ENCODE measurements at places on chromosomes 7 and 10.

- DNase-seq, result no peak
Measured at GRCh38 chr7:107711301-107711700, 32.6 kb upstream of the CBLL1 start.

- no peak for DNase-seq
Measured at GRCh38 chr7:33905389-33906032, at the start of gene BMPER. Gene BMPER (plus strand): TSS chr7:33905539. CDS start chr7:33905614, 75 bp downstream.

DNA sequence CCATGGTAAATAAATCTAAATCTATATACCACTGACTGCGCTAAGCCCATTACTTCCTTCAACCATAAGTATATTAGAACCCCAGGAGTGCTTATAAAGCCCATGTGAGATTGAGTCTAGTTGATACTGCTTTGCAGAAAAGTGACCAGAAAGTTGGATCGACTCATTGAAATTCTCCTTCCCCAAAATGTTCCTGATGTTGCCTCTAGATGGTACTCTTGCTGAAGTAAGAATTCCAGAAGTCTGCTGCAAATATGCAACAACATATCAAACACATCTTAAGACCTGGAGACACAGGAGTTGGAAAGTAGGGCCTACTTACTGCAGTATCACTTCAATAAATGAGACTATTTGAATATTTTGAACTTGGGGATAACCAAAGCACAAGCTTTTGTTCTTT lies 550.8 kb downstream of the IPMK start:
- no peak for DNase-seq

DNA sequence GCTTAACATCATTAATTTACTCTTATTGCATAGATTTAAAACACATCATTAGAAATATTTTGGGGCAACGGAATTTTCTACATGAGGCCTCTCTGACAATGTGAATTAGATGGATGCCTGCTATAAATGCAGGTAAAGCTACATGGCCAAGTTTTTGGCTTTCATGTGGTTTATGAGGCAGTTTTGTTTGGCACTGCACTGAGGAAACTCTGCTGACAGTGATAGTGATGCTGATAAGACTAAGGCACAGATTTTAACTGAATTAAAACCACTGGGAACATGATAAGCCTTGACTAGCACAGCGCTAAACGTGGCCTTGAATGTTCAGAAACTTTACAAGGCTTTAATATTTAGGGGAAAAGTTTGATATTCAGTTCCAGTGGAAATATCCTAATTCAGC lies 114.3 kb upstream of the NOBOX start:
- no peak for DNase-seq

GRCh38 chr7:133638857-133639256 lies 386.0 kb downstream of the EXOC4 start:
- no peak for DNase-seq

GRCh38 chr7:136533732-136534131 lies 334.7 kb upstream of the CHRM2 start:
- DNase-seq, result no peak

GRCh38 chr7:152854386-152854785 lies 94.8 kb downstream of the ACTR3B start:
- DNase-seq, result no peak

GRCh38 chr7:121113288-121113687 lies 124.8 kb downstream of the CPED1 start:
- DNase-seq, result no peak

GRCh38 chr10:49624629-49625028 lies 10.8 kb downstream of the CHAT start:
- DNase-seq, result no peak

DNA sequence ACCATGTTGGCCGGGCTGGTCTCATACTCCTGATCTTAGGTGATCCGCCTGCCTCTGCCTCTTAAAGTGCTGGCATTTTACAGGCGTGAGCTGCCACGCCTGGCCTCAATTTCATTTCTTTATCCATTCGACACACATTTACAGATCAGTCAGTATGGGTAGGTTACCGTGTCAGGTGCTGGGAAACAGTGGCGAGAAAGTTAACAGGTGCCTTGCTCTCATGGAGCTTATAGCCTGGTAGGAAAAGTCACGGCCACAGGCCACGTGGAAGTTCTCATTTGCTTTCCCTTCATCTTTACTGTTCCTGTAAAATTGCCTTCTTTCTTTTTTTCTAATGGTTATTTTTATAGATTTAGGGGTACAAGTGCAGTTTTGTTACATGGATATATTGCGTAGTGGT lies 2.6 kb upstream of the CAMK1D start:
- no peak for DNase-seq

GRCh38 chr10:7952266-7952665 lies 102.2 kb upstream of the GATA3 start:
- DNase-seq, result no peak

GRCh38 chr10:3323865-3324498 lies 151.4 kb upstream of the PITRM1 start:
- no peak for DNase-seq

GRCh38 chr7:100191775-100192174 lies 14.1 kb downstream of the STAG3 start:
- no peak for DNase-seq

DNA sequence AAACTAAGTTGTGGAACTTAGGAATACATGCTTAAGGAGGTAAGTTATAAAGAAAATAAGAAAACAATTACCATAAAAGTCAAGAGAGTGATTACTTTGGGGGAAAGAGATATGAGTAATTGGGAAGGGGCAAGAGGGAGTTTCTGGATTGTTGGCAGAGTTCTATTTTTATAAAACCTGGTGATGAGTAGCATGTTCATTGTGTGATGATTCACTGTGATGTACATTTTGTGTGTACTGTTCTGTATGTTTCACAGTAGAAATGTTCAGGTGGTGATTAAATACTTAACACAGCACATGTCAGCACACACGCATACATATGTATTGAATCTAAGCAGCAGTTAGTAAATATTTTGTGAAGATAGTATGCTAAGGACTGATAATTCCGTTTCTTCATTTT lies 9.7 kb upstream of the OIT3 start:
- DNase-seq, result no peak

DNA sequence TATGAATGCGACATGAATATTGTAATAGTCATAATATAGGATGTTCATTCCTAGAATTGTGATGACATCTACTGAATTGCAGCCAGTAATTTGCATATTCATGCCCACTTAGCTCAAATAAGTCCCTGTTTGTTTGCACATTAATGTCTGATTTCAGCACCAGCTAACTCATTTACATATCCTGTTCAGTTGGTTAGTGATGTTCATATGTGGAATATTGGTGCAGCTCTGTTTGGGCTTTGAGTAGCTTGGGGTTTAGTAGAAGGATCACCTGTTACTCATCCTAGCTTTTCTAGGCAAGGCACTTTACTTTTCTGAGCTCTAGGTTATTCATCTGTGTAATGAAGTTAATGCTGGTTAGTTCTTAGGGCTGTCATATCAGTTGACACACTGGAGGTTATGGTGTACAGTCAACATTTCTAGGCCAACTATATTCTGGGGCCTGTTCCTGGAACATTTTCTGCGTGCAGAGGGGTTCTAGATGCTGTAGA lies 238.4 kb downstream of the EXOC4 start:
- DNase-seq, result no peak

DNA sequence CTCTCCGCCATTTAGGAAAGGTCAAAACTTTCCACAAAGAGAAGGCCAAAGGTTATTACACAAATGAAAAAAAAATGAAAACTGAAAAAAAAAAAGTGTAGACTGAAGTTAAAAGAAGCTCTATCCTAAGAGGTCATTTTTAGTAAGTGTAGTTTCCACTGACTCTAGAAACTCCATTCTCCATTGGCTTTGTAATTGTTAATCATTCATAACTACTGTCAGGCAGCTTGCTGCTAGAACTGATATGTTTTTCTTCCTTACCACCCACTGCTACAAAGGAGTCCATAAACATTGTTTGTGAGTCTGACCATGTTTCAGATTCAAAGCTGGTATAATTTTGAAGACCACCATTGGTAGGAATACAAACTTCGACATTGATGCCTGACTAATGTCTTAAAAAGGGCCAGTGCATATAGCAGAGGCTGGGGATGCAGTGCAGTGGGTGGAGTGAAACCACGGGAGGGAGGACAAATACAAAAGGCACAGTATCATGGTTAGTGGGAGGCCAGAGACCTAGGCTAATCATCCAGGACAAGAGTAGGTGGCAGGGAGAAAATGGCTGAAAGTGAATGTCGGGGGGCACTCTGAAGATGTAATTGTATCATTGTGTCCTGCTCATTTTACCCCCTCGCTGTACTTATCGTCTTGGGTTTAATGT lies 16.9 kb upstream of the DYNC1I1 start:
- DNase-seq, result no peak

DNA sequence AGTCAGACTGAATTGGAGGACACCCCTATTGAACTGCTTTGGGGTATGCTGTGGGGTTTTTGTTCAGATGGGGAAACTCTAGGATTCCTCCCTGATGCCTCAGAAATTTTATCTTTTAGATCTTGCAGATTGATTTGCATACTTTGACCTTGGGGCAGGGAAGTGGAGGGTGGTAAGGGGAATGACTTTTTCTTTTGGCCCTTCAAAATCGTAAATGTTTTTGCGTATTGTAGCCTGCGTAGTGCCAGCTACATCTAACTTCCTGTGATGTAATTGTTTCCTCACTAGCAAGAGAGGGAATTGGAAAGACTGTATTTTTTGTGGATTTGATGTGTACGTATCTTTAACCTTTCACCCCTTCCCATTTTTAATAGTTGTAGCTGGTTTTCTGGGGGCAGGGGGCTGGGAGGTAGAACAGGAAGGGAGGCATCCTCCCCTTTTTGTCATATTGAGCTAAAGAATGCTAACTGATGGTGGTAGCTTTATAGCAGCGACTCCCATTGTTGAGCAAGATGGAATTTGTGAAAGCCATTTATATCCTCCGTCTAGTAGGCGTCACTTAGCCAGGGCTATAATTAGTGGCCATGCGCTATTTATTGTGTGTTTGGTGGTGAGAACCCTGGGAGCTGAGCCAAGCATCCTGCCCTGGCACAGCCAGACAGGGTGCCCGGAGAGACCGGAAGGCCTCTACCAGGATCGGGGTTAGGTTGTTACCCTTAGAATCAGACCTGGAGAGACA lies 11.3 kb downstream of the DUSP5 start:
- DNase-seq, result no peak

- peak; percentile 81 for DNase-seq
Measured at GRCh38 chr7:7566651-7567611, at the start of gene MIOS. Gene MIOS (plus strand): TSS chr7:7566884. CDS start chr7:7572476, 5,592 bp downstream.

- DNase-seq, result no peak
Measured at GRCh38 chr7:70389531-70390151, 742.3 kb upstream of the GALNT17 start.

DNA sequence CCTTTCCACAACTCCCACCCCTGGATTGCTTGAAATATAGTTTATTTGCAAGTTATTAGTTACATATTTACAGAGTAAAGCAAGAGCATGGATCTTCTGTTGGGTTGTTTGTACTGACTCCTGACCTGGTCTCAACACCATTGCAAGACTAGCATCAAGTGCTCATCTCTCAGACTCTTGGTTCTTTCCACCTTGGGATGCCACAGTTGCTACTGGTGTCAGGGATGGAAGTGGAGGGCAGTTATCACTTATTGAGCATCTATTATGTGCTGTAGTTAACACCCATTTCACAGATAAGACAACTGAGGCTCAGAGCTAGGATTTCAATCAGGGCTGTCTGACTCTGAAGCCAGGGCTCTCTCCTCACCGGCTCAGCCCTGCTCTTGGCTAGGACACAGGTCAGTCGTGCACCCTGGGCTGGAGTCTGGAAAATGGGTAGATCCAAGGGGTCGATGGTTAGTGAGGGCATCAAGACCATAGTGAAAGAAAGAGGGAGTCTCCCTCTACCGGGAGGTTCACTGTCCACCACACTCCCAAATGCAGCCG lies 614 bp upstream of the ADAMTS14 start:
- no peak for DNase-seq

DNA sequence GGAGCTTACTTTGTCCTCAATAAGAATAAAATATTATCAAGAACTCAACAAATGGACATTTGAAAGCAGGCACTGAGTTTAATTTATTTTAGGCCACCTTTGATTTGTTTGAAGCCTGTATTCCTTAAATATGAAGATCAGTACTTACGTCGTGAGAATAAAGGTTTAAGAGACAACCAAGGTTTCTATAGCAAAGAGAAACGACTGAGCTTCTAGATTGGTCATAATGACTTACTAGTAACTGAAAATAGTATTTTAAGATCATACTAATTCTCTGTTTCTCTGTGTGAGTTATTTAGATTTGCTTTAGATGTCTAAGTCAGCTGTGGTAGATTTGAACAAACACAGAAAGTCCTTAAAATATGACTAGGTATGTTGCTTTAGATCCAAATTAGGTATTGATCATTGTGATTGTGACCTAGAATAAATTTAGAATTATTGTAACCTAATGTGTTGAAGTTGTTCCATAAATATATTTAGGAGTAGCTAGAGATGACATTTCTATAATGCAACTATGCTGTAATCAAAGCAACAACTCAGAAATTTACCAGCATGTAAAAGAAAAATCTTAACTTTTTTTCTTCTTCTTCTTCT lies 2.4 kb upstream of the GLCCI1 start:
- DNase-seq, result no peak

DNA sequence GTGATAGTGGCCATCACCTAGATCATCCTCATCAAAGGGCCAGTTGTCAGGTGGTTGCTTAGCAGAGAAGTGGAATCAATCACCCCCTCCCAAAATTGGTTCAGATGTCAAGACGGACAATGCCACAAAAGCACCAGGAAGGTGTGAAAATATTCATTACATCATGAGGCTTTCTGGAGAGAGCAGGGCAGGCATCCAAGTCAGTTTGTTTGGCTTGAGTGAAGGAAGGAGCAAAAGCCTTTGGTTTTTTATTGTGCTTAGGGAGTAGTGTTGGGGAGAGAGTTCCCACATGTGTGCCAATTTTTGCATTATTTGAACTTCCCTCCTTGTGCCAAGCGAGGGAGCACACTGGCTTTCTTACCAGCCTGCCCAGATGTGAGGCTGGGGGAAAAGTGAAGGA lies 1082.9 kb downstream of the LRMDA start:
- no peak for DNase-seq

DNA sequence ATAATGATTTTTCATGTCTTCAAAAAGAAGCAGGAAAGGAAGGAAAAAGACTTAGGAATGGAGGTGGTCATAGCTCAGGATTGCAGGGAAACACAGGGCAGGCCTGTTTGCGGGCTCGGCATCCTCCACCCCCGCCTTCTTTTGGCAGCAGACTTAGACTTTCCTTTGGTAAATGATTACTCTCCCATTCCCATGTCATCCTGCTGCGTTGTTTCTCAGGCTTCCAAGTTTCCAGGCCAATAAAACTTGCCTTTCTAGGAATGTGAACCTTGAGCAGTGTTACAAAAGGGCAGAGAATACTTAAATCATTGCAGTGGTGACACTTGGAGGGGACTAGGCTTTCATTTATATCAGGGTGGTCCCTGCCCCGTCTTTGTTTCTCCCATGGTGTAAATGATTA lies 34.0 kb upstream of the DGKB start:
- DNase-seq, result no peak

DNA sequence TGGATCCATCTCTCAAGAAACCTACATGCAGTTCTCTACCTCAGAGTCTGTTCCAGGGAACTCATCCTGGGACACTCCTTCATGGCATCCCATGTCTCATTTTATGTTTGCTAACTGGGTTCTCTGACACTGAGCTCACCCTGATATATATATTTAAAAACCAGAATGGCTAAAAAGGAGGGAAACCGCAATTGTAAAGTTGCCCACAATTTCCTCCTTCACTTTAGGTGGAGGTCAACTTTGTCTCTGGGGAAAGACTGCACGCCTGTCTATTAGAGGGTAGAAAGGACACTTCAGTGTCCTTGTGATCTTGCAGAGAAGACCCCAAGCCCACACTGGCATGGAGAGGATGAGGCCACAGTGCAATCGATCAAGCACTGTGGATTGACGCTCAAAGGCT lies 131.7 kb downstream of the TEX36 start:
- no peak for DNase-seq

- DNase-seq, result no peak
Measured at GRCh38 chr7:78316110-78316509, 517.5 kb downstream of the PHTF2 start.

- DNase-seq, result no peak
Measured at GRCh38 chr10:101092881-101093354, 31.1 kb downstream of the KAZALD1 start.

All from stimulated activated CD4-positive, alpha-beta T cell treated with anti-CD3 and anti-CD28 coated beads, TNF-alpha, amount 100 ng/mL, for 1 hour (primary cell).